ENCODE measurements at places on chromosomes 6 and 20.

DNA sequence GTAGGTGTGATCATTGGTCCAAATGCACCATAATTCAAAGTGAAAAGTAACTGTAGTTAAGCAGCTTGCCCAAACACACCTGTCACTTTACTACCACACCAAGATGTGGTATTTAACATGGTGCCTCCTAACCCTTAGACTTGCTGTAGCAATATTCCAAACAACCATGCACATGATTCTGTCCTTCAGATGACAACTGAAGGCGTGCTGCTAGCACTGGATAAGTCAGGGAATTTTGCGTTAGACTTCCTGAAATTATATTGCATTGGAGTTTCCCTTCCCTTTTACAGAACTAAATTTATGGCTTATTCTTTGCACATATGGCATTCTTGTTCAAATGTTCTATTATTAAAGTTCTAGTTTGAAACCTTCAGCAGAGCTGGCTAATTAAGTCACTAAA, 106.2 kb downstream of the ARHGAP18 start:
- DNase-seq, result no peak

GRCh38 chr20:50717974-50718761, 13.2 kb upstream of the PARD6B start:
- no peak for DNase-seq

GRCh38 chr6:28633445-28634215, 107.9 kb downstream of the GPX5 start:
- DNase-seq, result no peak

DNA sequence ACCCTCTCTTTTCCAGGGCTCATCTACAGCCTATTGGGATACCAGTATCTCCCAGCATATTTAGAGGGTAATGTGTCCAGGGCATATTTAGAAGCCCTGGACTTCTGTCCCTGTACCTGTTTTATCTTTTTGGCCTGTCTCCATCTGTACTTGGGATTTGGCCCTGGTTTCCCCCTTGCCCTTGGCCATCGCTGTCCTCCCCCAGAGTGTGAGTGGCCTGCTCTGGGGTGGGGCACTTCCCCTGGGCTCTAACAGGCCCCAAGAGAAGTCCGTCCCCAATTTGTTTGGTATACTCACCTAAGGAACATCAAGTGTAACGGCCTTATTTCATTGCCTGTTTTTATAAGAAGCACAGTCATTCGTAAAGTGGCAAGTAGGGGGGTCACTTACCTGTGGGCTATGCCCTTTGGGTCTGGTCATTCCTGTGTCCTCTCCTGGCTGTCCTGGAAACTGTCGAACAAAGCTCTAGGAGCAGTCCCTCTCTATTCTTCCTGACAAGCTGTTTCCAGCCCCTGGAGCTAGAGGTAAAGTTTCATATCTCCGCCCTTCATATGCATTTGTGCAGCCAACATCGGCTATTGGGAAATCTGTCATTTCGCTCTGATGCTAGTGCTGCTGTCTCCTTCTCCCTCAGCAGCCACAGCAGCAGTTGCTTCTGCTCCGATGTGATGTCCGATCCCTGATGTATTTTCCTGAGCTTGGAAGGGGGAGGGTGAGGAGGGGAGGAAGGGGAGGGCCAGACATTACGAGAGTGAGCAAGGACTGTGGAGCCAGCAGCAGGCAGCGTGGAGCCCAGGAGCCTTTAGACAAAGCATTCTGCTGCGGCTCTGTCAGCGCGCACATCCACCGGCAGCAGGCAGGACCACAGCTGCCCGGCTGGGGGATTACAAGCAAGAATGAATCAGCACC, 83.4 kb downstream of the TCP11 start:
- no peak for DNase-seq

DNA sequence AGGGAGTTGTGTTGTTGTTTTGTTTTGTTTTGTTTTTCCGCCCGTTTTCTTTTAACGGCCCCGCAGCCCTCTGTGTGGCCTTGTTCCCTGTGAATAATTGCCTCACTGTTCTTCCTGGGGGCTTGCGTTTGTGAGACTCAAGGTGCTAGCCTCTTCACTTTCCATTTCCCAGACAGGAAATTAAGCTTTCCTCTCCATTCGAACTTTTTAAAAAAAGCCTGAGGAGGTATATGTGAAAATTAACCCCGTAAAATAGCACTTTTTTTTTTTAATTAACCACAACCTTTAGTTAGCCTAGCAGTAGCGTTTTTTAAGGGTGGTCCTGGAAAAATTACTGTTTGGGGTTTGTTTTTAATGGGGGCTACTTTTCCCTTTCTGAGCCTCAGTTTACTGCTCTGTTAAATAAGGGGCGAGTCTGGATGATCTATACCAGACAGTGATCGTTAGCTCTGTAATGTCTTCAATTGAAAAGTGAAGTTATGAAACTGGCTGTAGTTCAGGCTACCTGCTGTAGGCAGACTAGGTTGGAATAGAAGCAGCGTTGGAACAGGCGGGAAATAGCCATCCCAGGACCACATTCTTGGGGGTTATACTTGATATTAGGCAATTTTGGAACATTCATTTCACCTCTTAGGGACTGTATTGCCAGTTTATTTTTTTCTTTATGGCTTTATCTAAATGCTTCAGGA, 1.7 kb downstream of the STX16 start:
- DNase-seq, result no peak

DNA sequence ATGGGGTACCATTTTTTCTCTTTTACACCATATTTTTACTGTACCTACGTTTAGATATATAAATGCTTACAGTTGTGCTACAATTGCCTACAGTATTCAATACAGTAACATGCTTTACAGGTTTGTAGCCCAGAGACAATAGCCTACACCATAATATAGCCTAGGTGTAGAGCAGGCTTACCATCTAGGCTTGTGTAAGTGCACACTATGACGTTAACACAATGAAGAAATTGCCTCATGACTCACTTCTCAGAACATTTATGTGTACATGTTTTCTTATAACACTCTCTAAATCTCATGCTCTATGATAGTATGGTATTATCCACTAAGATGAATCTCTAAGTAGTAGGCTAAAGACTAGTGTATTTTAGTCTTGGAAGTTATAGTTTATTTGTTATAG, 13.5 kb downstream of the GPR63 start:
- DNase-seq, result no peak

DNA sequence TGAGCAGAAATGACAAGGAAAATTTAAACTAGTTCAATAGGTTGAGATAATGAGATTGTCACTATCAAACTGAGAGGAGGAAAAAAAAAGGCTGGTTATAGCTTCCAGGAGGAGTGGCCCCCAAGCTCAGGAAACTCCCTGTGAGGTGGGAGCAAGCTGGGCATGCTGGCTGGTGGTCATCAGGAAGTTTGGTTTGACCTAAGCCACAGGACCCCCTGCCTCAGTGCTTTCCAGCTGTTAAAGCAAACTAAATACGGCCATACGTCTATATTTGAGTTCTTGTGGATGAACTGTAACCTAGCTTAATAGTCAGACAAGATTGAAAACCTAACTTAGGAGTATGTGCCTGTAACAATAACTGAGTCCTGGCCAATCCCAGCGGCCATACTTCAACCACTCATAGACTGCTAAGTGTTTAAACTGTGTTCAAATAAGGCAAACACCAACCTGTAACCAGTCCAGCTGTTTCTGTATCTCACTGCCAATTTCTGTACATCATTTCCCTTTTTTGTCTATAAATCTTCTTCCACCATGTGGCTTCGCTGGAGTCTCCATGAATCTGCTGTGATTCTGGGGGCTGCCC, 24.6 kb upstream of the ZBTB24 start:
- no peak for DNase-seq

GRCh38 chr20:362271-363254, 15.7 kb downstream of the NRSN2 start:
- no peak for DNase-seq

All from stimulated activated CD4-positive, alpha-beta T cell treated with anti-CD3 and anti-CD28 coated beads, TNF-alpha, amount 100 ng/mL, for 1 hour (primary cell).